T-helper 2 cell treated with Interferon-gamma antibody and Interleukin-4, amounts not matched to agents 5 μg/mL and 100 μg/mL, for 36 hours (primary cell): ENCODE measurements at places on chromosomes 7 and 10.

DNA sequence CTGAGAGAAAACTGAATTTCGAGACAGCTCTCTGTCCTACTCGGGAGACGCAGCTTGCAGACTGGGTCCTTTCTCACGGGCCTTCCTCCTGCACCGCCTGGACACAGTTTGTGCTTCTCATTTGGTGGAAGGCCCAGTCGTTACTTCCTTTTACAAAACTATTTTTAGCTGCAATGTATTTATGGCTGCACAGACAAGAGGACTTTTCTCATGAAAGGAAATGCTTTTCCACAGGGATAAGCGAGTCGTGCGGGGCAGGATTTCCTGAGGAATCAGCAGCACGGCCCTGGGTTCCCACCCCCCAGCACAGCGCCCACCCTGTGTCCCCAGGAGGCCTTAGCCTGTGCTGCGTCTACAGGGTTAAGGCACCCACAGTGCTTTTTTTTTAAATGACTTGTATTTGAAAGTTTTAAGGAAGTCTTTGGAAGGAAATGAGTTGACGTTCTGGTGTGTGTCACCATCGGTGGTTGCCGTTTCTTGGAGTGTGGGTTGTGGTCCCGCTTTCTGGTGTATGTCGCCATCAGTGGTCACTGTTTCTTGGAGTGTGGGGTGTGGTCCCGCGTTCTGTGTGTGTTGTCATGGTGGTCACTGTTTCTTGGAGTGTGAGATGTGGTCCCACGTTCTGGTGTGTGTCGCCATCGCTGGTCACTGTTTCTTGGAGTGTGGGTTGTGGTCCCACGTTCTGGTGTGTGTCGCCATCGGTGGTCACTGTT, 50.9 kb downstream of the INPP5A start:
- peak; percentile 55 for DNase-seq

- DNase-seq: no peak
Observed at GRCh38 chr7:101911800-101912715, 94.6 kb downstream of the CUX1 start.

- no peak for DNase-seq
Observed at GRCh38 chr10:62934258-62934657, 118.1 kb upstream of the EGR2 start.

DNA sequence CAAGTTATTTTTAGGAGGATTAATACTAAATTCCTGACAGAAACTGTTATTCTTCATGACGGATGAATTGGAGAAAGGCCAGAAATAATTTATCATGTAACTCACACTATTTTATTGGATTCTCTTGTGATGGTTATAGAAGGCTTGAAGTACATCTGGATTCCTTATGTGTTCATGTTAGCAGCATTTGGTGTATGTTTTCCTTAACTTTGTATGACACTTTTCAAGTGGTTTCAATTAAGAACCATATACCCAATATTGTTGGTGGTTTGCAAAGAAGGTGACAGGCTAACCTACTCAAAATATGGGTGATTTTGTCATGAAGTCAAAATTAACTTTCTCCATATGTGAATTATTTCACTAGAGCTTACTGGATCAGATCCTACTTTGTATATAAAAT, 532.2 kb upstream of the CNTNAP2 start:
- DNase-seq: no peak

GRCh38 chr10:88652616-88653015, 11.6 kb upstream of the LIPF start:
- no peak for DNase-seq

DNA sequence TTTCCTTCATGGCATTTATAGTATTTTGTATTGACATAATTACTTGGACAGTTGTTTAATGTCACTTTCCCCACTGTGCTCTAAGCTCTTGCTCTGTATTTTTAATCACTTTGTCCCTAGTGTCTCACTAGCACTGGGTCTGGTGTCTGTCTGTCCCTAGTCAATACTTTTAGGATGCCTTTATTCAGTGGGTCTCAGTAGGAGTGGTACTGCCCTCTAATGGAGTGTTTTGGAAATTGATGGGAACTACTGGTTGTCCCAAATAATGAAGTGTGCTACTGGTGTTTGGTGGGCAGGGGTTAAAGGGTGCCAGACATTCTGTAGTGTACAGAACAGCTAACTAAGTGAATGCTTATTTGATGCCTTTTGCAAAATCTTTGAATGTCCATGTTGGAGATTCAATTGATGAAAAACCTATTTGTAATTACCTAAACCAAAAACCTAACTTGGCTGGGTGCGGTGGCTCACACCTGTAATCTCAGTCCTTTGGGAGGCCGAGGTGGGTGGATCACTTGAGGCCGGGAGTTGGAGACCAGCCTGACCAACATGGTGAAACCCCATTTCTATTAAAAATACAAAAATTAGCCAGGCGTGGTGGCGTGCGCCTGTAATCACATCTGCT, 33.3 kb downstream of the CDK14 start:
- no peak for DNase-seq

- no peak for DNase-seq
Observed at GRCh38 chr10:85542152-85542551, 824.4 kb downstream of the GRID1 start.

GRCh38 chr7:2116989-2117591, 115.7 kb downstream of the MAD1L1 start:
- no peak for DNase-seq
